ENCODE measurements at places on chromosomes 5 and 9. TPM values are rescaled to one million over a fixed set of nuclear protein-coding genes. Genes with fewer than 3 reads are reported as not detected.

- peaks cover 9% of the 10 kb centered on the region for H3K4me1 ChIP-seq
- no peaks in the 10 kb centered on the region for H3K36me3 ChIP-seq
- DNase-seq = peak; percentile 95
- H3K27ac ChIP-seq = peak within 1 kb of the TSS; percentile 97
Observed at GRCh38 chr9:128127568-128127989, at the start of gene PTGES2. TSS of gene PTGES2 (minus strand) at chr9:128127729. CDS start at chr9:128127717, 12 bp downstream.

- H3K4me3 ChIP-seq = peak within 1 kb of the TSS; percentile 83
- peaks cover 19% of the 10 kb centered on the region for H3K36me3 ChIP-seq
- DNase-seq = peak; percentile 93
- H3K27ac ChIP-seq = peak within 1 kb of the TSS; percentile 85
Observed at GRCh38 chr5:126422994-126423788, at the start of gene GRAMD2B. TSS of gene GRAMD2B (plus strand) at chr5:126423409. CDS start at chr5:126423607, 198 bp downstream.

GRCh38 chr5:68285075-68285840 lies 69.7 kb downstream of the PIK3R1 start:
- H3K27ac ChIP-seq = no peak overlapping the region
- DNase-seq = no peak
- H3K27me3 ChIP-seq = no peaks in the 10 kb centered on the region
- peaks cover 34% of the 10 kb centered on the region for H3K4me1 ChIP-seq
- H3K36me3 ChIP-seq = peaks cover 29% of the 10 kb centered on the region

- H3K27me3 ChIP-seq = no peaks in the 10 kb centered on the region
- H3K36me3 ChIP-seq = no peaks in the 10 kb centered on the region
- no peak overlapping the region for H3K27ac ChIP-seq
- DNase-seq = no peak
Observed at GRCh38 chr5:96961053-96961452, 25.2 kb downstream of the LNPEP start.

DNA sequence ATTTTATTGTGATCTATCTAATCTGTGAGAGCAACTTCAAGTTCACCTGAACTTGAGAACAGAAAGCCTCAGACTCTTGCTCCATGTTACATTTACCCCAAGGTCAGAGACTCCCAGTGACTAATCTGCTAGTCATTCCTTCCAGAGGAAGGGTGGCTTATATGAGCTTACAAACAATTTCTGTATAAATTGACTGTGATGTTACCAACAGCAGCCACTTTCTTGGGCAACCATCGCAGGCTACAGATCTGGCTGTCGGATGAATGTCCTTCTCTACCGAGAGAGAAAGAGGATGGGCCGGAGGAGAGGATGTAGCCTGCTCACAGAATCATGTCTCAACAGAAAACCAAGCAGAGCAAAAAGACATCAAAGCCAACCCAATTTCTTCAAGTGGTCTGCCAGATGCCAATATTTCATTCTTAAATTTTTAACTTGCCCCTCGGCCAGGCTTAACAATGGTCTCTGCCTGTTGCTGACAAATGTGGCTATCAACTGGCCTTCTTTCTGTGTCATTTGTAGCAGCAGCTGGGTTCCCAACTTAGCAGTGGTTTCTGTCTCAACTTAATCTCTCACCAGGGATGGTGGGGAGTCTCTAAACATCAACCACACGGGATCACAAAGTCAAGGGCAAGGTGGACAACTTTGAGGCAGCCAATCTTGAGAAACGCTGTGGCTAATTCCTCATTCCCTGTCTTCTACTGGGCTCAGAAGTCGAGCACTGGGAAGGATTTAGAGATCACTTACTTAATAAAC lies 81.3 kb downstream of the RAPGEF1 start:
- H3K36me3 ChIP-seq = no peaks in the 10 kb centered on the region
- DNase-seq = peak; percentile 93
- peaks cover 19% of the 10 kb centered on the region for H3K4me1 ChIP-seq
- no peaks in the 10 kb centered on the region for H3K27me3 ChIP-seq
- H3K27ac ChIP-seq = peak overlapping the region; percentile 91

- no peak overlapping the region for H3K4me3 ChIP-seq
- H3K27me3 ChIP-seq = no peaks in the 10 kb centered on the region
- H3K36me3 ChIP-seq = no peaks in the 10 kb centered on the region
Observed at GRCh38 chr9:28921857-28922500, 1348.7 kb upstream of the C9orf72 start.

GRCh38 chr5:72325566-72326305 lies 5.6 kb downstream of the PTCD2 start:
- no peaks in the 10 kb centered on the region for H3K27me3 ChIP-seq
- H3K4me1 ChIP-seq = peaks cover 40% of the 10 kb centered on the region
- peak; percentile 84 for DNase-seq
- H3K36me3 ChIP-seq = peaks cover 26% of the 10 kb centered on the region

DNA sequence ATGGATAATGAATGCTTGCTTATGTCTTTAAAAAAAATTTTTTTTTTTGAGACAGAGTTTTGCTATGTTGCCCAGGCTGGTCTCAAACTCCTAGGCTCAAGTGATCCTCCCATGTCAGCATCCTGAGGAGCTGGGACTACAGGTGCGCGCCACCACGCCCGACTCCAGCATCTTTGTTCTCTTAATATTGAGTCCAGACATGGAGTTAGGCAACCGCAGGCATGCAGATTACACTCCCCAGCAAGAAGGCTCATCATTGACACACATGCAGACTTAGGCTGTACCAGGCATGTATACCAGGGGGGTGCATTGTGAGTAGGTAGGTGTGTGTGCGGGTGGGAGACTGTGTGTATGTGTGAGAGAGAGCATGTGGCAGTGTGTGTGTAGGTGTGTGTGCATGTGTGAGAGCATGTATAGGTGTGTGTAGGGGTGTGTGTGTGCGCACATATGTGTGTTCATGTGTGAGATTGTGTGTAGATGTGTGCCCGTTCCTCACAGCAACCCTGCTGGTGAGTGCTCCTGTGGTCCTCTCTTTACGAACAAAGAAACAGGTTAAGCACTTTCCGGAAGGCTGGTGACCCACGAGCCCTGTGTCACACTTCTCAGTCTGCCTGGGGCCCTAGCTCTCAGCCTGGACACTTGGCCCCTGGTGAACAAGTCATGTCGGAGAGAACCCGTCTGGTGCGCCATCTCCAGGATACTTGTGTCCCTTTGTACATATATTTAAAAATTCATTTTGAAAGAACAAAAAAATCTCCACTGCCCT lies 6.2 kb downstream of the OBP2B start:
- no peaks in the 10 kb centered on the region for H3K4me1 ChIP-seq
- H3K27me3 ChIP-seq = peaks cover 33% of the 10 kb centered on the region
- H3K4me3 ChIP-seq = no peak overlapping the region

DNA sequence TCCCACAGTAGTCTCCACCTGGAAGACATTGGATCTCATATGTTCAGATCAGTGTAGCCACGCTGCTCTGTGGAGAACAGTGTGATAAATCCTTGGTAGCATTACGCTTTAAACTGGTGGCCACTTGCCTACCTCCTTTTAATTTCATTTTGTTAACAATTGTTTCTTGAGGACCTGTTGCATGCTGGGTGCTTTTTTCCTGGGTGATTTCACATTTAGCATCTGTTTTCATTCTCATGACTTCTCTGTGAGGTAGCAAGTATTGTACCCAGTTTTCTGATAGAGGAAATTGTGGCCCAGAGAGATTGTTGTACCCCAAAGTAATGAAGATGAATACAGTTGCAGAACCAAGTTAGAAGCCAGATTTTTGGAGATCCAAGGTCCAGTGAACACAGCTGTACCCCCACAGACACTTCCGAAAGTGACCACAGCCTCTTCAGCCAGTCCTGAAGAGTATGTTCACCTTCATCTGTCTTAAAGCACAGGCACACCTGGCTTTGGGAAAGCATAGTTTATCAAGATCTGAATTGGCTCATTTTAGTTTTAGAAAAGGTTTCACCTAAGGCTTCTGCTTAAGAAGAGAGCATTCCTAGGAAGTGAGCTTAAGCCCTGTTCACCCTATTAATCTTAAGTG lies 75.2 kb downstream of the F2RL2 start:
- no peak overlapping the region for H3K27ac ChIP-seq
- H3K4me1 ChIP-seq = no peaks in the 10 kb centered on the region
- DNase-seq = no peak

DNA sequence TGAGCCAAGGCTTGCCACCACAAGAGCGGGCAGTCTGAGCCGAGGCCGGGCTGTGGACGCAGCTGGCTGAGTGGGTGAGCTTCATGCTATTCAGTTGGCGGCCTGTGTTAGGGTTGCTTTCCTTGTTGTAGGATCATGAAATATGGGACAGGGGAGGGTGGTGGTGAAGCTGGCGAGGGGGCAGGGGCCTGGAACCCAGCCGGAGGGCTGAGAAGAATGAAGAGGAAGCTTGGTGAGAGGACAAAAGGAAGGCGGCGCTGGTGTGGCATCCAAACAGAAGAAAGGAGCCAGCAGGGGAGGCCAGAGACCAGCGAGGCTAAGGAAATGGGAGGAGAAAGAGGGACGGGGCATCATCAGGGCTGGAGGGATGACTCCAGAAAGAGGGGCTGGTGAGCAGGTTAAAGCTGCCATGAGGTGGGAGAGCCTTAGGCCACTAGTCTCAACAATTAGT lies 18.3 kb downstream of the RALGPS1 start:
- H3K4me1 ChIP-seq = no peaks in the 10 kb centered on the region
- H3K36me3 ChIP-seq = no peaks in the 10 kb centered on the region
- no peak for DNase-seq
- no peak overlapping the region for H3K4me3 ChIP-seq

DNA sequence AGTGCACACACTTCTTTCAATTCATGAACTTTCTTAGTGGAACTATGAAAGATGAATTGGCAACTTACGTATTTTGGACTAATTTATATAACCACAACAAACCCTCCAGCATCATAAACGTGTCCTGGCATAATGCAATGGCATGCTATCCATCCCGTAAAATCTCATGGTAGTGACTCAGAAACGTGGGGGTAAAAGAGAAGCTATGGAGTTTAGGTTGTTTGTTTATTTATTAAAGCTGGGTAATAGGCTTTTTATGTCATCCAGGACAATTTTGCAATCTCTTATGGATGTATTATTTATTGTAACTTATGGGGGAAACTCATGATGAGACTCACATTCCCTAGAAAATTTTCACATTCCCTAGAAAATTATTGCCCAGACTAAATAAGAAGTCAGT lies 106.3 kb downstream of the GDA start:
- no peaks in the 10 kb centered on the region for H3K4me1 ChIP-seq
- DNase-seq = no peak
- no peak overlapping the region for H3K4me3 ChIP-seq
- H3K27ac ChIP-seq = no peak overlapping the region
- peaks cover 16% of the 10 kb centered on the region for H3K27me3 ChIP-seq

DNA sequence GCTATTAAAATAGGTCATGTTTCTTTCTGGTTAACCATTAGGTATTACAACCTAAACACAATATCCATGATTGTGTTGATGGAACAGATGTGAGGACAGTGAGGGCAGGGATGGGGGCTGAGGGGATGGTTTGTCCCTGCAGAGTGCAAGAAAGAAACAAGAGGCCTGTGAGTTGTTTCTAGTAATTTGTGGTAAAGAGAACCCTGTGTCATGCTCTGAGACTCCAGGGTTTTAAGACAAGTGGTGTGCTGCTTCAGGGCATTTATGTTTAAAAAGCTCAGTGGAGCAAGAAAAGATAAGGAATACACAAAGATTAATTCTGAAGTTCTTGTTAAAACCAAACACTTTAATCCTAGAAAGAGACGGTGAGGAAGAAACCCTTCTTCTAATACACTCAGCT lies 656.5 kb downstream of the TLE1 start:
- H3K36me3 ChIP-seq = no peaks in the 10 kb centered on the region
- H3K4me3 ChIP-seq = no peak overlapping the region
- H3K4me1 ChIP-seq = peaks cover 20% of the 10 kb centered on the region
- H3K27me3 ChIP-seq = peaks cover 25% of the 10 kb centered on the region
- no peak overlapping the region for H3K27ac ChIP-seq

GRCh38 chr9:113587471-113588031 lies 124.0 kb downstream of the RGS3 start:
- no peaks in the 10 kb centered on the region for H3K27me3 ChIP-seq
- peaks cover 13% of the 10 kb centered on the region for H3K36me3 ChIP-seq
- H3K4me1 ChIP-seq = no peaks in the 10 kb centered on the region
- H3K27ac ChIP-seq = no peak overlapping the region
- no peak for DNase-seq

- H3K36me3 ChIP-seq = no peaks in the 10 kb centered on the region
- H3K27me3 ChIP-seq = no peaks in the 10 kb centered on the region
- H3K4me1 ChIP-seq = peaks cover 12% of the 10 kb centered on the region
- no peak overlapping the region for H3K4me3 ChIP-seq
- peak; percentile 75 for DNase-seq
Observed at GRCh38 chr5:119274767-119275130, 81.1 kb upstream of the TNFAIP8 start.

GRCh38 chr9:111966861-111967291 lies 70.3 kb downstream of the UGCG start:
- H3K4me3 ChIP-seq = no peak overlapping the region
- no peaks in the 10 kb centered on the region for H3K27me3 ChIP-seq
- H3K36me3 ChIP-seq = no peaks in the 10 kb centered on the region
- no peak overlapping the region for H3K27ac ChIP-seq
- peaks cover 27% of the 10 kb centered on the region for H3K4me1 ChIP-seq

FUT7 gene
- total RNA-seq = not detected

DDX4 gene
- total RNA-seq = not detected

ACTBL2 gene
- 0.11 TPM for total RNA-seq

PSIP1 gene
- 36.9 TPM for total RNA-seq

PCDHA7 gene
- total RNA-seq = not detected

JAKMIP2 gene
- total RNA-seq = not detected

Data from GM23248 (cell line).